Hematopoietic multipotent progenitor cell (in vitro differentiated cells): ENCODE measurements at places on chromosomes 7 and 10.

DNA sequence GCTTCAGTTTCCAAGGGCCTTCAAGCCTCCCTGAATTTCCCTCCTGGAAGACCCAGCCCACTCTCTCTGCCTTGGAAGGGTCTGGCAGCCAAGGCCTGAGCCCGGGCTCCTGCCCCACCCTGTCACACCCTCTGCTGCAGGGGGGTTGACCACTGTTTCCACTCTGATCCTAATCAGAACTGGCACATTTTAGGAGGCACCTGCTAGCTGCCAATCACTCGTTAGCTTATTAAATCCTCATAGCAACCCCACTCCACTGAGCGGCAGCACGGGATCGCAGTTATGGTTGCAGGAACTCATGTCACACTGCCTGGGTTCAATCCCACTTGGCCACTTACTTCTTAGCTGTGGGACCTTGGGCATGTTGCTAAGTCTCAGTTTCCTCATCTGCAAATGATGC lies 12.9 kb downstream of the HSPB1 start:
- peak; percentile 84 for DNase-seq

GRCh38 chr7:22569586-22570321 lies 69.8 kb upstream of the STEAP1B start:
- peak; percentile 82 for DNase-seq

DNA sequence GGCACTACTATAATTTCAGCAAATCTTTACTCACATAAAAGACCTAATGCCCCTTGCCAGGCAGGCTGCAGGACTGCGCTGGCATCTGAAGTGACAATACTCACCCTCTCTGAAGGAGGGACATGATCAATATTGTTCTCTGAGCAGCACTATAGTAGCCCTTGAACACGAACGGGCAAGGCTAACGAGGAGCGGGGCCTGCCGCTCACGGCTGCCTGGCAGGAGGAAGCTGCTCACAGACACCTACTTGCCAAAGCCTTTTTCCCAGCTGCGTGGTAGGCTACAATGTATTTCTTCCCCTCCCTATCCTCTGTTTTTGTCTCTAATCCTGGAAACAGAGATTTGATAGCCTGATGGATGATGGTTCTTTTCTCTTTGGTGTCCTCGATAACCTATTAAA lies 19.9 kb downstream of the PUS7 start:
- DNase-seq = no peak

GRCh38 chr7:128115336-128115820 lies 84.1 kb upstream of the LRRC4 start:
- no peak for DNase-seq

DNA sequence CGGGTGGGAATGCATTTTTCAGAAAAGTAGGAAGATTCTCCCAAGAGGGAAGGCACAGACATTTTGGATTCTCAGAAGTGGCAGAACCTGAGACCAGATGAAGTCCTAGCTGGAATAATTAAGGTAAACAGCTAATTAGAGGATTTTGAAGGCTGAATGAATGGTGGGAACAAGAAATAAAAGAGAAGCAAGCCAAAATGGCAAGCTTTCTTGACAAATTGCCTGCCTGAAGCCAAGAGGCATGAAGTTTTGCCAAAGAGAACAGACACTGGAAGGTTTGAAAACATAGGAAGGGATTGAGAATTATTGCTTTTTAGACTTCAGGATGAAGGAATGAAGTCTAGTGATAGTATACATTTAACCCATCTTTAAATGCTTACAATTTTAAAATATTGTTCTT lies 115.0 kb upstream of the SEM1 start:
- DNase-seq = no peak

DNA sequence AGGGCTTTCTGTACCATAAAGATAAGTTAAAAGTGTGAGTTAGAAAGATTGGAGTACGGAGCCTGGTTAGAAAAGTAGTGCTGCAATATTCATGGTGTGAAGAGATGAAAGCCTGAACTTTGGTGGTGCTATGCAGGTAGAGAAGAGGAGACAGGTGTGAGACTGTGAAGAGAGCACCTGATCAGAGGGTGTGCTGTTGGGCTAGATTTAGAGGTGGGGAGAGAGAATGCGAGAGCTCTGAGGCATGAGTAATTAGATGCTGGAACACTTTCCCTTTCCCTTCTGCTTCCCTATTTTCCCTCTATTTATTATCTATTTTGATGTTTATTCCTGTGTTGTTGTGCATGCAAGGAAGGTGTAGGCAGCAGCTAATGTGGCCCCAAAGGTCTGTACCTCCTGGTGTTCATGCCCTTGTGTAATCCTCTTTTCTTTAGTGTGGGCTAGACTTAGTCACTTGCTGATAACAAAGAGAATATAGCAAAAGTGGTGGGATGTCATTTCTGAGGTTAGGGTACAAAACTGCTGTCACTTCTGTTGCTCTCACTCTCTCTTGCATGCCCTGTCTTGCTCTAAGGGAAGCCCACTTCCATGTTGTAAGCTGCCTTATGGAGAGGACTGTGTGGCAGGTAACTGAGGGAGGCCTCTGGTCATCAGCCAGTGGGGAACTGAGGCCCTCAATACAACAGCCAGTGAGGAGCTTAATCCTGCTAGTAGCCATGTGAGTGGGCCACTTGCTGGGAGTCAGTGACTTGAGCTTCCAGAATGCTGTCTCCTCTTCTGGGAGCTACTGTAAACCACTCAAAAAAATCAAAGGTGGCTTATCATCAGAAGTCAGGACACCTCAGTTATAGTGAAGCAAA lies 2.6 kb upstream of the ATXN7L1 start:
- no peak for DNase-seq

DNA sequence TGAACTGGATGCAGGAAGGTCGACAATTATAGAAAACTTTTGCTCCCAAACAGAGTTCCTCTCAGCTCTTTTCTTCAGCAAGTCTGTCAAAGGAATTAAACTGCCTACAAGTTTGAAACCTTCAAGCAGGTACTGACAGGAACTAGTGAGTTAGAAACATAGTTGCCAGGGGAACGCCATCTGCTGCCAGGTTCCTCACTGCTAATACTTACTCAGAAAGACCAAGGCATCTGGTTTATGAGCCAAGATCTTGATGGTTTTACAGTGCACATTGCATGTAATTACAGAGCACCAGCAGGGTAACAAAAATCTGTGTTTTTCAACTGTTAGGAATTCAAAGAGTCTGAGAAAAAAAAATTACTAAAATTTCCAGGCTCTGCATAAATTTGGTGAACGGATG lies 300.0 kb upstream of the NRG3 start:
- DNase-seq = no peak

DNA sequence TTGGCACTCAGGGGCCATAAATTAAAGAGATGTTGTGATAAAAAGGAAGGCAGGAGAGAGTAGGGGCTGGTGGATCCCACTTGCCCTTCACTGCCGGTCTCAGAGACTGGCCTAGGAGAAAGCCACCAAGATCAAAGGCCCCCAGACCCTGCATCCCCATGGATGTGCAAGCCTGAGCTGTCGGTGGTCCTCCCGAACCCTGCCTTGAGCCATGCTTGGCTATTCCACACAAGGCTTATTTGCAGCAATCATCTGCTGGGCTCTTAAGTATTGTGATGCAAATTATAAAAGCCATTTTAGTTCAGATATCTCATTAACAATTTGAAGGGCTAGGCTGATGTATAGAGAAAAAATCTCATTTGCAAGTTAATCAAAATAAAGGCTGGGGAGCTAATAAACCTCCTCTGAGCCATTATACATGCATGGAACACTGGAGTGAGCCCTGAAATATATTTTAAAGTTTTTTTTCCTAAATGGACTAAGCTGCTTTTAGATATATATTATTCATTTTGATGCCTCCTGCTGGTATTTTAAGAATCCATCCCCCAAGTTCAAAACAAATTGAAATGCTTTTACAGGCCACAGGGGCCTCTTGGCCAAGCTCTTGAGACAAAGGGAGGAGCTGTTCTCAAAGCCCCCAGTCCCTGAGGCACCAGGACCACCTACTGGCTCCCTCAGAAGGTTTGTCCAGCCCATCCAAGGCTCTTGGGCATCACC lies 28.1 kb downstream of the OAT start:
- DNase-seq = no peak

DNA sequence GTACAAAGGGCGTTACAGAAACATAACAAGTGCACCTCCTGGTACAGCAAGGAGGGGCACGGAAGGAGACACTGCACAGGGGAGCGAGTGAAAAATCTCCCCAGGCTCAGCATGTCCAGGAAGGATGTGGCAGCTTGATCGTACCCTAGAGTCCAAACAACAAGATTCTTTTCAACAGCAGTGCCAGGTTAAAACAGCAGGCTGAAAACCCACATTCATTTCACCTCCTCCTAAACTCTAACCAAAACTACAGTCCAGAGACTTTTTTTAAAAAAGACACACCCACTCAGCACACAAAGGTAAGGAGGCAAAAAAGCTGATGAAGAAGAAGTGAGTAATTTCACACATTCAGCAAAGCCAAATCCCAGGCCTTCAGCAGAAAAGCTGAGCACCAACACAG lies 138.8 kb downstream of the SFMBT2 start:
- DNase-seq = no peak

DNA sequence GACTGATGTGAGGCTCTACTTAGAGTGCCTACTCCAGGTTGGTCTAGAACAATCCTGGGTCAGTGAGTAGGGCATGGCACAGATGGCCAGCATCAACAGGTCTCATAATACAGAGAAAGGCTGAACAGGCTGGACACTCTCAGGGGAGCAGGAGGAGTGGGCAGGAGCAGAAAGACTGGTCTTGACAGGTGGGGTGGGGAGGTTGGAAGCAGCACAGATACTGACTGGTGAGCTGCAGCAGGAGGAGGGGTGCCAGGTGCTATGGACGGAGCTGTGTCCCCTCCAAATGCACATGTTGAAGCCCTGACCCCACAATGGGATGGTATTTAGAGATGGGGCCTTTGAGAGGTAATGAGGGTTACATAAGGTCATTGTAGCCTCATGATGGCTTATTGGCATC lies 190.4 kb upstream of the PLXNA4 start:
- DNase-seq = no peak

DNA sequence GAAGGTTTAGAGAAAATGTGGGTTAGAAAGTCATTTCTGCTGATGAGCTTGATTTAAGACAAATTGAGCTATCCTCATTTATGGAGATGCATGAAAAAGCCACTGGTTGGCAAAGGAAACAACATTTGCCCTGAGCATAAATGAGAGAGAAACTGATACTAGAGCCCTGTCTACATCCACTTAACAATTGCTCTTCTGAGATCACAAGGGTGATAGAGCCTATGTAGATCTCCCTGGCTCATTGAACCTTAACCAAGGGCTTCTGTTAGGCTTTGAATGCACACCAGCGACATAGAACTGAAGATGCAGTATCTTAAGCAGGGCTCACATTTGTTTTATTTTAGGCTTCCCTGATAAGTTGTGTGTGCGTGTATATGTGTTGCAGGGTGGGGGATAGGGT lies 35.0 kb downstream of the GPR141 start:
- DNase-seq = no peak

DNA sequence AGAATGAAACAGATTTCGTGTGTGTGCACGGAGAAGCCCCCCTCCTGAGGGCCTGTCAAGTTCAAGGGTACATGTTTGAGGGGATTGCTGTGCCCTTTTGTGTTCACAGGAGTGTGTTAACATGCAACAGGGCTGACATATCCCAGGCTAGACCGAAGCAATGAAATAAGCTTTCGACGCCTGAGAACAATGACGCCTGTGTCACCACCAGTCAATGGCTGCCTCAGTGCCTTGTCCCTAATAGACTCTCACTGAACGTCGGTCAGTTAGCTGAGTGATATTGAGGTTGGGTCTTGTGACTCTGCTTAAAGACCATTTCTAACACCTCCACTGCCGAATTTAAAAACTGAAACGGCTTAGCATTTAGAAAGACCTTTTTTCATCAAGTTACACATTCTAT lies 175.2 kb upstream of the TCF7L2 start:
- no peak for DNase-seq

DNA sequence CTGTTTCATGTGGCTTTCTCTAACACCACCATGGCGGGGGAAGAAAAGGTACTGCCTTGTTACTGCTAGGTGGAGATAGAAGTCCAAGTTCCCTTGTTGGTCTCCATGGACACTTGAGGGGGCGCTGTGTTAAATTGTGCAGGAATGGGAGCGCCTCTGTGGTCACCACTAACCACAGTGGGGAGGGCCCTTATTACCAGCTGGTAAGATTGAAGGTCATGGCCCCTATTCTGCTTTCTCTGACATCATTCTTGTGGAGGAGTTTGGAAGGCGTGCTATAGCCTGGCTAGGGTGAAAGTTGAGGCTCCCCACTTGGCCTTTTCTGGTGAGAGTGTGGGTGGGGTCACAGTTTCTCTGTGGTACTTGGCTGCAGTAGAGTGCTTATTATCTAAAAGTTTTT lies 14.9 kb upstream of the MXI1 start:
- DNase-seq = peak; percentile 31

DNA sequence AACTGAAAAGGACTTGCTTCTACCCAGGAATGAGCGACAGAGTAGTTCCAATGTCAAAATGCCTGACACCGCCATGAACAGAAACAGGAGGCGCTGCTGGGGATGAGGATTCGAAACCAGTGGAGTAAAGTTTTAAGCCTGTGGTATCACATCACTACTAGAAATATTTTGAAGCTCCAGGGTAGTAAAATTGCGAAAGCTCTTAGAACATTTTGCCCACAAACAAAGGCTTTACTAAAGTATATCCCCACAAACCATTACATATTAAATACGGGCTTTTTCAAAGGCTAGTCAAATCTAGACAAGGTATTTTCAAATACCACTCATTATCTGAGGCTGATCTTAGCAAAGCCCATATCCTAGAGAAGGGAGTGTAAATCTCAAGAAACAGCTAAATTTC lies 2.4 kb downstream of the PRDX3 start:
- DNase-seq = no peak

DNA sequence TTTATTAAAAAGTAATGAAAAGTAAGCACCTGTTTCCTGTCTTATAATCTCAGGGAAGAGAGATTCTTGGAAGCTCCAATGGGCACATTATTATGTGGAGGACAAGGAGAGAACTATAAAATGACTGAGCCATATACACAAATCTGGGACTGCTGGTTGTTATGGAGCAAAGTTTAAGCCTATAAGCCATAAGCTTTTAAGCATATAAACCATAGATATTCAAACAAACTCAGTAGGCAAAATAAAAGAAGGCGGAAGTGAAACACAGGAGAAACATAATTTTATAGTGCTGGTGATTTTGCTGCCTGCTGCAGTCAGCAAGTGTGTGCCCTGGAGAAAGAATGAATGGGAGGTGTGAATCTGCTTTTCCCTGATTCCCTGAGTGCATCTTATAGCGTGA lies 274.4 kb downstream of the KIF20B start:
- DNase-seq = no peak

DNA sequence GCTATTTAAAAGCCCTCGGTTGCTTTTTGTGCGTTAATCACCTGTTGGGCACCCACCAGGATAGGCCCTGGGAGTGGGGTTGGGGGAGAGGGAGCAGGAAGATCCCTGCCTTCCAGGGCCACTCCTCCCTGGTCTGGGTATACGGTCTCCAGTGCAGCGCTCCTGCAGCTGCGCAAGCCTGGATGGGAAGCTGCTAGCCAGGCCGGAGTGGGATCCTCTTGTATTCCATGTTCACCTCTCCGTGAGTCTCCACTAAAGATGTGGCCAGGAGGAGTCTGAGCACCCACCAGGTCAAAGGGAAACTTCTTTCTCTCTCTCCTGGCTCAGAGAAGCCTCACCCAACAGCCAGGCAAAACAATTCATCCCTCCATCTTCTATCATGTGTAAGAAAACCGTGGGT lies 78.8 kb upstream of the ANLN start:
- DNase-seq = no peak
